ENCODE measurements at places on chromosomes 6 and 20.
A peak's percentile ranks its signal among the peaks of the same experiment; 100 is the strongest.

DNA sequence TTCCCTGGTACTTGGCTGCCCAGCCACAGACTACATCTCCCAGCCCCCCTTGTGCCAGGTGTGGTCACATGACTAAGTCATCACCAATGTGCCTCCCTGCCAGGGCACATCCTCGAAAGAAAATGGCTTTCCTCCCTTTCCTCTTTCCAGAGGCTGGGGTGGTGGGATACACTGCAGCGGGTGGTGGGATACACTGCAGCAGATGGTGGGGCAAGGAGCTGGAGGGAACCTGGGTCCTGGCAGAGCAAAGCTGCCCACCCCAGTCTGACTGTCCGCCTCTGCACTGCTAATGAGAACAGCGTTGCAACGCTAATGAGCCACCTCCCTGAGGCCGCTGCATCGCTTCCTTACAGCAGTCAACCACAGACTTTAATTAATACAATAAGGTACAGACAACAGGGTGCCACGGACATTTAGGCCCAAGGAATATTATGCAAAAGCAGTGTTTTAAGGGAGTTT lies 125.3 kb downstream of the PREX1 start:
- peaks cover 5% of the 10 kb centered on the region for H3K27me3 ChIP-seq
- no peak for DNase-seq
- H3K27ac ChIP-seq = no peak overlapping the region
- H3K4me3 ChIP-seq = no peak overlapping the region
- H3K36me3 ChIP-seq = no peaks in the 10 kb centered on the region

DNA sequence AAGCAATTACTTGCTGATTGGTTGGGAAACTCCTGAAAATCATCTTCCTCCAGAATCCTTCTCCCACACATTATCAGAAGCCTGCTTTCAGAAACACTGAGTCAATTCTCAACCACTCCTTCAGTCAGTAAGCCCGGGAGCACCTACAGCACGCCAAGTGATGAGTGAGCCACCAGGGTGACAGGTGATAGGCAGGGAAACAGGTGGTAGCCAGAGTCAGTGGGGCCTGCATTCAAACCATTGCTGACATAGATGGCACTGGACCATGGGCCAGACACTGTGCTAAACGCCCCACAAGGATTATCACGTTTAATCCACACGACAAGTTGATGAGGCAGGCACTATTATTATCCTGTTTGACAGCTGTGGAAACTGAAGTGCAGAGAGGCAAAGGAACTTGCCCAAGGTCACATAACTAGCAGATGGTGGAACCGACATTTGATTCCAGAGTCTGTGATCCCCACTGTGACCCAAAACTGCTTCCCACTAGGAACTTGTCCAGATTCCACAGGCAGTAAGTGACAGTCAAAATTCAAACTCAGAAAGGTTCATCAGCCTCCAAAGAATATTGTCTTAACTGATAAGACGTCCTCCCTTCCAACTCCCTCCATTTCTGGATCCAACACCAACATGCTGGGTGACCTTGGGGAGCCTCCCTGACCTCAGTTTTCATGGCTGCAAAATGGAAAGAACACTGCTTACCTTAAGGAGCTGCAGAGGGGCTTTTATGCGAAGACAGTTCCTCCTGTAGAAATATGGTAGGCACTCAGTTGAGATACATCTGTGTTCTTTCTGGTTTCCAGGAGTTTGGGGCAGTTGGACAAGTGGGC lies 23.9 kb upstream of the TOP1 start:
- H3K4me3 ChIP-seq = peak overlapping the region; percentile 4
- peak; percentile 48 for DNase-seq
- no peaks in the 10 kb centered on the region for H3K36me3 ChIP-seq
- no peaks in the 10 kb centered on the region for H3K27me3 ChIP-seq
- H3K4me1 ChIP-seq = peaks cover 43% of the 10 kb centered on the region

- H3K4me3 ChIP-seq = no peak overlapping the region
- no peaks in the 10 kb centered on the region for H3K27me3 ChIP-seq
- DNase-seq = no peak
- no peaks in the 10 kb centered on the region for H3K4me1 ChIP-seq
- no peaks in the 10 kb centered on the region for H3K36me3 ChIP-seq
These were observed 97.7 kb downstream of the ATG5 start for GRCh38 chr6:106227612-106228507.

DNA sequence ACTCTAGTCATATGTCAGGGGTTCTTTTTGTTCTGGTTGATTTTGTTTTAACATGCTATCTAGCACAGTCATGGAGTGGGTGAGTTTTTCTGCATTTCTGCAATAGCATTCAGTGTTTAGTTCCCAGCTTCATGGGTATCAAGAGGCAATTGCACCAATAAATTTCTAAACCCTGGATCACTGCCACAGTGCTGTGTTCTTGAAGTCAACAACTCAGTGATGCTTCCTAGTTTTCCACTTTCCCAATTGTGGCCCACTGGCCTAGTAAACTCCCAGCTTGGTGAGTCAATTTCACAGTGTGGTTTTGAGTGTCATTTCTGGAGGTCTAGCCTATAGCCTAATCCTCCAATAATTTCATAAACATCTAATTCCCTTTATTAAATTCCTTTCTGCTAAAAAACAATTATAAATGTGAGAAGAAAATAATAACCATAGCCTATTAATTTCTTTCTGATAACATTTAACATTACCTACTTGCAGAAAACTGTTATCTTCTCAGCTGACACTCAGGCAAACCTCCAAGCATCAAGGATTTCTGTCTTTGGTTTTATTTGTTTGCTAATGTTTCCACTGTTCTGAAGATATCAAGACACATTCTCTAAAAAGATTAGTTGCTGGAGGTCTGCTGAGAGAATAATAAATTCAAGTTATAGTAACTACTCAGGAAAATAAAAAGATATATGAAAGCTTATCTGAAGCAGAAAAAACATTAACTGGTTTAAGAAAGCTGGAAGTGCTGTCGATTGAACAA lies 89.9 kb downstream of the PDE7B start:
- no peaks in the 10 kb centered on the region for H3K36me3 ChIP-seq
- no peak for DNase-seq
- peaks cover 6% of the 10 kb centered on the region for H3K4me1 ChIP-seq
- H3K27ac ChIP-seq = no peak overlapping the region

- peaks cover 9% of the 10 kb centered on the region for H3K27me3 ChIP-seq
- H3K36me3 ChIP-seq = no peaks in the 10 kb centered on the region
- no peak overlapping the region for H3K27ac ChIP-seq
- peaks cover 11% of the 10 kb centered on the region for H3K4me1 ChIP-seq
- no peak overlapping the region for H3K4me3 ChIP-seq
These were observed 20.2 kb upstream of the GATA5 start for GRCh38 chr20:62495749-62496567.

DNA sequence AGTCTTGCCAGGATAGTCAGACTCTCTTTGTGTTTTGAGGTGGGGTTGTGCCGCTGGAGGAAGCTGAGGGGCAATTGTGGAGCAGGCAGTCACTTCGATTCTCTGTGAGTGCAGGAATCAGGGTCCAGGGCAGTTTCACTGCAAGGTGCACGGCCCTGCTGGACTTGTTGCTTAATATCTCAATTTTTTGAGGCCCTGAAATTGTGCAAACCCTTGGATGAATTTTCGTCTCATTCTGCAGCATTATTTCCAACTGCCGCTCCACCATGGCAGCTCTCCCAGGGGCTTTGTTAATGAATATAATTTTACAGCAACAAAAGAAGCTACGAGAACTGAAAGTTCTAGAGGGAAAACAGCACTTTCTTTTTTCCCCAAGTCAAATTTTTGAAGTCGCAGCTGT lies 531.9 kb downstream of the QKI start:
- no peaks in the 10 kb centered on the region for H3K27me3 ChIP-seq
- no peak overlapping the region for H3K4me3 ChIP-seq
- peaks cover 23% of the 10 kb centered on the region for H3K4me1 ChIP-seq
- no peaks in the 10 kb centered on the region for H3K36me3 ChIP-seq

DNA sequence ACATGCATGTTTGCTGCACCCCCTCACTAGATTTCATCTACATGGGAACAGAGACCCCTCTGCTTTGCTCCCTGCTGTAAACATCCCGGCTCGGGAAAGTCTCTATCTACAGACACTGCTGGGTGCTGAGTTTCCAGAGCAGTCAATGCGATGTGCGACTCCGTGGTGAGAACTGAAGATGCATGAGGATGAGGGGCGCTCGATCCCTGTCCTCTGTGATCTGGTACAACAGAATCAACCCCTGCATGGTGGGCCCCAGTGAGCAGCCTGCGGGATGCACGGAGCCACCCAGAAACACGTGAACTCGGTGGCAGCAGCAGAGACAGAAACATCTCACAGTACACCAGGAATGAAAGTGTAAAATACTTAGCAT lies 83.1 kb downstream of the THBS2 start:
- DNase-seq = no peak
- H3K36me3 ChIP-seq = no peaks in the 10 kb centered on the region

GRCh38 chr6:130385064-130385695 lies 19.4 kb downstream of the TMEM200A start:
- no peak overlapping the region for H3K4me3 ChIP-seq
- DNase-seq = no peak
- peaks cover 10% of the 10 kb centered on the region for H3K36me3 ChIP-seq
- peaks cover 29% of the 10 kb centered on the region for H3K4me1 ChIP-seq

Data from keratinocyte (primary cell).